ENCODE measurements at places on chromosomes 16 and 17.

- no peak for DNase-seq
These were observed 6.7 kb downstream of the GALK1 start for GRCh38 chr17:75758131-75758905.

DNA sequence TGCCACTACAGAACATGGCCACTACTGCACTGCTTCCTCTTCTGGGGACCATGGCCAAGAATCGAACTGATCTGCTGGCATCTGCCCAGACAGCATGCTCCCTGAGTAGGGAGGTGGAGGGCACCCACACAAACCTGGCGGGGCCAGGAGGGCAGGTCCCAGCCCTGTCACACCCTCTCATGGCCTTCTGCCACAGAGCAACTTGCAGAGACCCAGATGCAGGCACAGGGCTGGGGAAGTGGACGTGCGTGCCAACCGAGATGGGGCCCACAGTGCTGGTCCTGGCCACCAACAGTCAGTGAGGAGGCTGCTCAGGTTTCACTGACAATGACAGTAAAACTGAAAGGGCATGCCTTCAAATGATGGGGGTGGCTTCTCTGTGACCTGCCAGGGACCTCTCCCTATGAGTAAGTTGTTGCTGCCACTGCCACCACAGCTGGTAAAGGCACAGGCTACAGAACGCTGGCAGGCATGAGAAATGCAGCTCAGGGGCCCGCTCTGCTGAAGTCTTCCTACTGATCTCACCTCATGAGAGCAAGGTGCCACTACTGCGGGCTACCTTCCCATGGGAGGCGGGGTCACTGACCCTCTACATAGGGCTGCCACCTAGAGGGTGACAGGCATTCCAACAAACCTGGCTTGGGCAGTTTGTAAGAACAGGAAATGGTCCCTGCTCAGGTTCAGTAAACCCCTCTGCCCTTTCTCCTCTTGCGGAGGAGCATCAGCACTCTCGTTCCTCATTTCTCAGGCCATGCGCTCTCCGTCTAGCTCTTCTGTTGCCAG is 15.5 kb downstream of the HIC1 start:
- no peak for DNase-seq

GRCh38 chr17:73331060-73331459 is 19.3 kb upstream of the CDC42EP4 start:
- DNase-seq: no peak

DNA sequence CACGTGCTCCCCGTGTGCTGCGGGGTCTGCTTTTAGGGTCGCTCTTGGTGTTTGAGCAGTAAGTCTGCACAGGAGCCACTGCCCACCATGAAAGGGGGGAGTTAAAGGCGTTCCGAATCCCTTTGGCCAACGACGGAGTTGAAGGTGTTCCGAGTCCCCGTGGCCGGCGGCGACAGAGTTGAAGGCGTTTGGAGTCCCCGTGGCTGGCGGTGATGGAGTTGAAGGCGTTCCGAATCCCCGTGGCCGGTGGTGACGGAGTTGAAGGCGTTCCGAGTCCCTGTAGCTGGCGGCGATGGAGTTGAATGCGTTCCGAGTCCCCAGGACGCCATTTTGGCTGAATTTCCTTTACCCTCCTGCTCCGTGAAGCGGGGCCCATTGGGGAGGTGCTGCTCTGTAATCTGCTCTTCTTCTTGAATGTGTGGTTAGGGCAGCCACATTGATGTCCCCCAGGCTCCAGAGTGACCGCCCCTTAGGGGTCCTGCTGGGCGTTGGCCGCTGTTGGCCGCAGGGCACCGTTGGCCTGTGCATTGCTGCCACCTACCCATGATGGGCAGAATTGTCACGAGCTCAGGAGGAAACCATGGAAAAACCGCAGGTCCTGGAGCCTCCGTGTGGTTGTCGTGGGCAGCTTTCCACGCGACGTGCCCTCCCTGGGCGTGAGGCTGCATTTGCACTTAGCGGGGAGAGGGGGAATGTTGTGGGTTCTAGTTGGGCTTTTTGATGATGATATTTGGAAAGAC is 73.7 kb upstream of the ZNF750 start:
- no peak for DNase-seq

DNA sequence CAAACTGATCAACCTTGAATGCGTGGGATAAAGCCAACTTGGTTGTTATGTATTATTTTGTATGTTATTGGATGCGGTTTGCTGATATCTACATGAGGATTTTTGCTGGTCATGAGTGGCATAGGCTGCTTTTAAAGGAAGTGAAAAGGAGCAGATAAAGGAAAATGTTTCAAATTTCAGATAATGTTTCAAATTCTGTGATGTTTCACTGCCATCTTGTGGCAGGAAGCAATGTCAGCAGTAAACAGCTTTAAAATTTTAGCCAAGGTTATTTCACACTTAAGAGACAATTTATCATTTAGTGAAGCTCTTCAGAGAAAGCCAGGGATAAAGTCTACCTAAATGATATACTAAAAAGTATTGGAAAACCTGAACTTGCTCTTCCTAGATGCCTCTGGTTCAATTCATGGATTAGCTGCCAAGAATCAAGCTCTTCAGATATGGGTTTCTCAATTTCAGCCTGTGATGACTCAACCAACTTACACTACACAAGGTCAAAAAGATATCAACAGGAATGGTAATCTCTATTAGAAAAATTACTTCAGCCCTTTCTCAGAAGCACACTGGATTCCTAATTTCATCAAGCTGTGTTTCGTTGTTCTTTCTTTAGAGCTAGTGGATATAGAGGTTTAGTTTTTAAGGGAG is 136.0 kb upstream of the C17orf78 start:
- no peak for DNase-seq

DNA sequence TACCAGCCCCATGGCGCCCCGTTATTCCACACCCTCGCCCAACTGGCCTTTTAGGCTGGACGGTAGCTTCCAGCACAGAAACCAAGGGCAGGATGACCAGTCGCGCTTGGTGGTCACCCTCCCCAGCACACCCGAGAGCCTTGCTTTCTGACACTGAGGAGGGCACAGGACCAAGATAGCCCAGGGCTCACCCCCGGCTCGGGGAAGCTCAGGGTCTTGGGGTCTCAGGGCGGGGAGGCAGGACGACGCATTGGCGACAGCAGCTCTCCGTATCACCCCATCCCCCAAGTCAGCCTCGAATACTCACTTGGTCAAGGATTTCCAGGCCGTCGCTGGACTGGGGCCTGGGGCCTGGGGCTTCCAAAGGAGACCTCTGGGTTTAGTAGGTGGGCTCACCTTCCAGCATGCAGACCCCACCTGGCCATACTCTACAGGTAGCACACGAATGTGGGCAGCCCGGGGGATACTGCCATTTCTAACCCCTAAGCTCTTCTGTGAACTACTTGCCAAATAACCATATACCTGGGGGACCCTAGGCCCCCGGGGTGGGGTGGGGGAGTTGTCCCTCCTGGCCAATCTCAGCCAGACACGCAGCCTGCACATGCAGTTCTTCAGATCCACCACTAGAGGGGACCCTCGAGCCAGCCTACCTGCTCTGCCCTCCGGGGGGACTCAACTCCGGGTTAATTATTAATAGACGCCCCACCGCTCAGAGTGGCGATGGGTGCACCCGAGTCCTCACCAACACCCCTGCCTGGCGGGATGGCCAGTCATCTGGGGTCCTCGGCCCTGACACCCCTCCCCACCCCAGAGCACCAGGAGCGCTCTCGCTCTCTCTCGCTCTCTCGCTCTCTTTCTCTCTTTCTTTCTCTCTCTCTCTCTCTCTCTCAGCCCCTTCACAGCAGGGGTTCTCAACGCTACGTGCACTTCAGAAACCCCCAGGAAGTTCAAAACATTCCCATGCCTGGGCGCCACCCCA is 30.0 kb downstream of the TBC1D16 start:
- DNase-seq: peak; percentile 32

GRCh38 chr16:11913425-11914079 is 2.2 kb downstream of the GSPT1 start:
- DNase-seq: no peak

DNA sequence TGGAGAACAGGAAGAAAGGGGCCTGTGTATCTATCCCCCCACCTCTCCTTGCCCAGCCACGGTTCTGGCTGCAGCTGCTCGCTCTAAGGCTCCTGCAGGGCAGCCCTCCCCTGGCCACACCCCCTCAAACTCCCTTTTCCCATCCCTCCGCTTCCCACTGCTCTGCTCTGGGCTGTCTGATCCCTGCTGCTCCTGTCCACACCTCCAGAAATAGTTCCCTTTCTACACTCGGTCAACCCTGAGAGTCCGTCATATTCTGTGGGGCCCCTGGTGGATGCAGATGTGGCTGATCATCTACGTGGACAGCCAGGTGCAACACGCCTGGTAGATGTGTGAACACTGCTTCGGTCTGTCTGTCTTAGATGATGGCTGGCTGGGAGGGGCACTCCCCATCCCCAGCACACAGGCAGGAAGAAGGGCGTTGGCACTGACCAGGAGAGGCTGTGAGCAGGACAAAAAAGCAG is 19.3 kb upstream of the KRT19 start:
- no peak for DNase-seq

GRCh38 chr17:56908001-56908542 is 5.8 kb downstream of the TRIM25 start:
- no peak for DNase-seq

DNA sequence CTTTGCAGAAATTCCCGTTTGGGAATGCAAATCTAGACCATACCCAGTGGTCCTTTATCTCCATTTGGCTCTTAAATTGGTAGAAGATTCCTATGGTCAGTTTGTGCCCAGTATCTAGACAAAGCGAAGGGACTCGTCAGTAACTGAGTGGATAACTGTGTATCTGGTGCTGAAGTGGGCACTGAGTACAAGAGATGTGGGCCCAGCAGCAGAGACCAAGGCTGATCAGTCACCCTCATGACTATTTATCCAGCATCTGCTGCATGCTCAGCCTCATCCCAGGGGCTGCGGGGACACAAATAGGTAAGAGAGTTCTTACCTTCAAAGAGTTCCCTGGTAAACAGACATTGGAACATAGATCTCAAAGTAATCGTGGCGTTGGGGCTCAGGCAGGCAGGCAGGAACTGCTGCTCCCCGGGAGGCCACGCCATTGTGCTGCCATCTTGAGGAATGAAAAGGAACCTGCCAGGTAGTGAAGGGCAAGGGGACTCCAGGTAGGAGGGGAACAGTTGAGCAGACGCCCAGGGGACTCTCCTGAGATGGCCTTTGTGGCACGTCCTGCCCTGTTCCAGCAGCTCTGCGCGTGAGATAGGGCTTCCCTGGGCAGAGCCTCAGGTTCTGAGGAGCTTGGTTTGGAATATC is 10.3 kb downstream of the NT5M start:
- DNase-seq: peak; percentile 60

GRCh38 chr16:85104821-85105391 is 7.4 kb downstream of the CIBAR2 start:
- no peak for DNase-seq

GRCh38 chr17:36463916-36464764 is 22.3 kb upstream of the ZNHIT3 start:
- no peak for DNase-seq

GRCh38 chr17:41393294-41393693 is 4.1 kb downstream of the KRT31 start:
- DNase-seq: no peak

DNA sequence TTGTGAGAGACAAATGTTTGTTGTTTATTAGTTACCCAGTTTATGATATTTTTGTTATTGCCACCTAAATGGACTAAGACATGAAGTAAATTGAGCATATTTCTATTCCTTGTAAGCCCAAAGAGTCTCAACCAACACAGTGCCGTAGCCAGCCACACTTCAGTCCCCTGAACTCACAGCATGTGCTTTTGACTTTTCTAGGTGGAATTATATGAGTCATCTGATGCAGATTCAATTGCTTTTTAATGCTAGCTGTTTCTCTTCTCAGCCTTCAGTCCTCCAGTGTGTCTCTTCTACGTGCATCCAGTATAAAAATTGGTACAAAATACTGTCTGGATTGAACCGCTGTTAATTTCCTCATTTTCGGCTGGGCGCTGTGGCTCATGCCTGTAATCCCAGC is 39.0 kb downstream of the IQCK start:
- no peak for DNase-seq

DNA sequence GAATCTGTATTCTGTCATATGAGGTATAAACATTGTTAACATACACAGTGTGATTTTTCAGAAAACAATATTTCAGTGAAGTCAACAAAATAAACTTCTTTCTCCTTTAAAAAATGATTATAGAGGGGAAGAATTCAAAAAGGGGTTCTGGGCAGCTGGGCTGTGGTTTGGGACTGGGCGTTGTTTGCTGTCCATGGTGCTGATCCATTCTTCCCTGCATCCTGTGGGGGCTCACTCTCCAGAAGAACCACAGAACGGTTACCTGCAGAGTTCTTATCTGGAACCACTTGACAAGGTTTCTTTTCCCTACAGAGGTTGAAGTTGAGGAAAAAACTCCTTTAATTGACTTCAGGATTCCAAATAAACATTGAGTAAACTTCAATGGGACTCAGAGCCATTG is 1091.0 kb downstream of the CDH8 start:
- DNase-seq: no peak

DNA sequence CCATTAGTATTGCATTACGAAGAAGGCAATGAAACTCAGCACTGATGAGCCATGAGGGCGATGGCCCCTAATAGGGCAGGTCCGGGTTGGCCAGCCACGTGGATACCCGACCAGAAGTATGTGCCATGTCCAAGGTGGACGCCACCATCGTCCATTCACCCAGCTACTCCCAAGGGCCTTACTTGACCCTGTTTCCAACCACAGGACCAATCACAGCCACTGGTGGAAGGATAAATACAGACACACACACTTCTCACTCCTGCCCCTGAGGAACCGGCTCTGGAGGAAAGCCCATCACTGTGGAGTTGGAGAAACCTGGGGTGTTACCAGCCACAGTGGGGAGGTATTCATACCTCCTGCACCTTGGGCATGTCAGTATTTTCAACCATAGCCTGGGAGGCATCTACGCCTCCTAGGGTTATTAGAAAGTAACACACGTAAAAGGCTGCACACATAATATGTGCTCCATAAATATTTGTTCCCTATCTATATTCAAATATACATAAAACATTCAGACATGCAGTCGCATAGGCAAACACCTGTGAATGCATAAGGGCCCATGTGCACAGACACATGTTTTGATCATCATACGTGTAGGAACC is 5.4 kb upstream of the ITGA3 start:
- no peak for DNase-seq

DNA sequence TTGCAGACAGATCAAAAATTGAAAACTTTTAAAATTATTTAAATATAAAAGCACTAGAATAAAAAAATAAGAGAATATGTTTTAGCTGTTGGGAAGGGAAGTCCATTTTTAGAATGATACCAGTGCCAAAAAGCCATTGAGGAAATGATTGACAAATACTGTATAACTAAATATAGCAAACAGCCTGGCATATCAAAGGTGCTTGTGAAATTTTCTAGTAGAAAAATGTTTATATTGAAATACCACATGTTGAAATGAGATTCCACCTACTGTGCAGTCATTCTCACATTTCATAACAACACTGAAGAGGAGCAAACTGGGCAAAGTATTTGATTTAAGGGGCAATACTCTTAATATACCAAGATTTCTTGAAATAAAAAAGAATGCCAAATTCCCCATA is 183.5 kb downstream of the PHKB start:
- DNase-seq: no peak

DNA sequence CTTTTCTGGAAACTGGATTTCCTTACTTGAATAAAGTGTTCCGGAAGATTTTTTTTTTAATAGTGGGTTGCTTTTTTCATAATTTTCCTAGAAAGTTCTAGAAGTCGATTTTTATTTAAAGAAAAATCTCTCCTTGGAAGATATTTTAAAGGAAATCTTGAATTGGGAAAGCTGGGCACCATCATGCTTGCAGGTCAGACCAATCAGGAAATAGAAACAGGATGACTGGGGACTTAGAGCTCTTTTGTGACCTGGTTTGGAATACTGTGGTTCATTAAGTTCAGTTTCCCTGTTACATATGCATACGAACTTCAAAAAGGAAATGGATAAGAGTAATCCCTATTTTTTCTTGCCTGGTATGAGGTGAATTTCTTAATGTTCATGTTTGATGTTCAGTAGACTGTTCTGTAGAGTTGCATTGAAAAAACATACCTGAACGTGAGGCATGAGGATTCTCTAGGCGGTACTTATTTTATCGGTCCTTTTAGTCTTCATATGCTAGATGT is 1.2 kb downstream of the NFATC3 start:
- DNase-seq: no peak

Data from stimulated activated CD4-positive, alpha-beta T cell treated with anti-CD3 and anti-CD28 coated beads, Interleukin-15, amount 100 ng/mL, for 1 hour (primary cell).